Stimulated activated CD4-positive, alpha-beta T cell treated with anti-CD3 and anti-CD28 coated beads, Interleukin-2, amount 100 ng/mL, for 48 hours (primary cell): ENCODE measurements at places on chromosomes 16 and 17.

DNA sequence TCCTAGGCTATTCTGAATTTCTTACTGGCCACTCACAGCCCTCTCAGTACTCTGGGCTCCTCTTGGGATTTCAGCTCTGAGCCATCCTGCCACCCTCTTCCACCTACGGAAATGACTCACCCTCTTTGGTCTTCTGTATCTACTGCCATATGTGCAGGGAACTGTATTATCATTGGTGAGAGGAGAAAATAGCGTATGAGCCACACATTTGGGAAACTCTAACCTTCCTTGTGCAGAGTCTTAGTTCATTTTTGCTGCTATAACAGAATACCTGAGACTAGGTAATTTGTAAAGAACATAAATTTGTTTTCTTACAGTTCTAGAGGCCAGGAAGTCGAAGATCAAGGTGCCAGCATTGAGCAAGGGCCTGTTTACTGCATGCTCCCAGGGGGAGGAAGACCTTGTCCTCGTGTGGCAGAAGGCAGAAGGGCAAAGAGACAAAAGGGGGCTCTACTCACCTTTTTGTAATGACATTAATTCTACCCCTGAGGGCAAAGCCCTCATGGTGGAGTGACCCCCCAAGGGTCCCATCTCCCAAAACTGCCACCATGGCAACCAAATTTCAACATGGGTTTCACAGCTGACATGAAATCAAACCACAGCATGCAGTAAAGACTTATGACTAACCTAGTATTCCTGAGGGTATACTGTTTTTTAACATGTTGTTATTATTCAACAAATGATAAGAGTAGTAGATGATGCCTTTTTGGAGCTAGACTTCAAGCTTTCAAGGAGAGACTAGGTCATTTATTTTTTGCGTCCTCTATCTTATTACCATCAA is 191.8 kb downstream of the PRKCA start:
- no peak for DNase-seq

DNA sequence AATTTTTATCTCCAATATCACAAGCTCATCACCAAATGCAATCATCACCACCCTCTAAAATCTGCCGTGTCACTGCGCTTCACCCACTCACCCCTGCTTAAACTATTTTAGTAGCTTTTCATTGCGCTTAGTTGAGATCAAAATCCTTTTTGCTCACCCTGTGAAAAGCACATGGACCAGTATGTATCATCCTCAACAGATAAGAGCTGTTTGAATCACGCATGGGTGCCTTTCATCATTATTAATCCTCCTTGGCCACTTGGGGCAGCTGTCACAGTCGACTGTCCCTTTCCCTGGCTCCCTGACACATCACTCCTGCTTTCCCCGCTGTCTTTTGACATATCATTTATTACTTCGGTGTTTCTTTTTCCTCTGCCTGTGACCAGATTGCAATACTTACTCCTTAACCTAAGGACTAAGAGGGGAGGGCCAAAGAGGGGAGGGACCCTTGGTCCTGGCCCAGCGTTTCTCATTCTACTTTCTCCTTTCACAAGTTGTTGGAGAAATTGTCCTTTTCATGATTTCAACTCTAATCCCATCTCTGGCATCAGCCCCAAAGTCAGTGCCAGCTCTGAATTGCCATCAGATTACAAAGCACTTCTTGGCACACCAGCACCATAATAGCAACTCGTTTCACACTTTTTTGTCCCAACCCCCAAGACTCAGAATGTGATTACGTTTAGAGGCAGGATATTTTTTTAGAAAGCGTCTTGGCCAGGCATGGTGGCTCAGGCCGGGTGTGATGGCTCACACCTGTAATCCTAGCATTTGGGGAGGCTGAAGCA is 8.6 kb upstream of the KDM6B start:
- no peak for DNase-seq

GRCh38 chr16:10859658-10860057 is 17.3 kb upstream of the CIITA start:
- no peak for DNase-seq

GRCh38 chr16:9840761-9841665 is 341.2 kb downstream of the GRIN2A start:
- no peak for DNase-seq

GRCh38 chr16:4795181-4795827 is at the start of gene SMIM22:
Gene SMIM22 (plus strand): TSS chr16:4795369. CDS start chr16:4795735, 366 bp downstream.
- DNase-seq, result no peak

DNA sequence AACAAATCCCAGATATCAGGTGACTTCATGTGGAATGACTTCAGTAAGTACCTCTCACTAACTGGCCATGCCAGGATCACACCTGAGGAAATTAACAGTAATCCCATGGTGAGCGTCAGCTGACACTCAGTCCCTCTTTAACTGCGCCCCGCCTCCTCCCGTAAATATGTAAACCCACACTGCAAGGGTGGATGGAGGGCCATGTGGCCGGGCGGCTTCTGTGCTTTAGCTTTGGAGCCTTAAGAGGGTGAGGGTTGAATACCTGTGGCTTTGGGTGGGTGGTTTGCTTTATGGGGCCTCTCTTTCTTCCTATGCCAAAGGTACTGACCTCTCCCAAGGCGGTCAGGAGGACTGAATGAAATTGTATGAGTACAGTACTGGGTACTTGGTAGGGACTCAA is 141.7 kb downstream of the MRM1 start:
- no peak for DNase-seq

DNA sequence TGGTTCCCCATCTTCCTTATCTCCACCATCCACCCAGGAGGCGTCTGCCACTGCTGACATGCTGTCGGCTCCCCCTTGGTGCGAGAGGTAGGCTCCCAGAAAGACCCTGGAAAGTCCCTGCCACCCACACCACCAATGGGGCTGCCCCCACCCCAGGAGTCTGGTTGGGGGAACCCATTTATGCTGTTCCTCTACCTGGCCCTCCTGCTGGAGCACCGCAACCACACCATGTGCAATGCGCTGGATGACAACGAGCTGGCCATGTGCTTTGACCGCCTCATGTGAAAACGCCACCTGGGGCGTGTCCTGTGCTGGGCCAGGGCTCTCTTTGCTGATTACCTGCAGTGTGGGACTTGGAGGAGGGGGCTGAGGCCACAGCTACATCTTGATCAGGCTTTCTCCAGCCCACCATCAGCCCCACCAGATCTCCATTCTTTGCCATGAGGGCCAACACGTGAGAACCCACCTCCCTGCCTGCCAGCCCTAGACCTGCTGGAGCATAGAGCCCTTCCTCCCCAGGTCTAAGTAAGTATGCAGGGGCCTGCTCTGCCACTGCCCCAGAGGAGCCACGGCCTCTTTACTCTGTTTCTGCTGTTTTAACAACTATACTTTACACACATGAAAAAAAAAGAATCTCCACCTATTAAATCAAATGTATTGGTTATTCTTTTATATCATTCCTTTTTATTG is 7.9 kb upstream of the ALDH3A1 start:
- DNase-seq, result no peak

DNA sequence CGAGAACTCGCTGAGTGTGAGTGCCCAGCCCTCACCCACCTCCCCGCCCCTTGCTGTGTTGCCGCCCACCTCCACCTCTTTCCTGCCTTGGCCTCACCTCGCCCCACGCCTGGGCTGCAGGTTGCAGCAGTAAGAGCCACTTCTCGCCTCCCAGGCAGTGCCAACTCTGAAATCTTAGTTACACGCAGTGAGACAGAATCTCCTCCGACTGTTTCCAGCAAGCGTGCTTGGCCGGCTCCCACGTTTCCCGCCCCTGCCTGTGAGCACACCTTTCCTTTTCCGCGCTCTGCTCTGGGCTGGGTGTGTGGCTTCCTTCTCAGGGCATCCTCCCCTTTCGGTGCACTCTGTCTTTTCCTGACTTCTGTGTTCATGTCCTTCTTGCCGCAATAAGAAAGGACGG is 5.7 kb downstream of the ENGASE start:
- no peak for DNase-seq

GRCh38 chr17:44005527-44006271 is 1.3 kb downstream of the NAGS start:
- peak; percentile 23 for DNase-seq

DNA sequence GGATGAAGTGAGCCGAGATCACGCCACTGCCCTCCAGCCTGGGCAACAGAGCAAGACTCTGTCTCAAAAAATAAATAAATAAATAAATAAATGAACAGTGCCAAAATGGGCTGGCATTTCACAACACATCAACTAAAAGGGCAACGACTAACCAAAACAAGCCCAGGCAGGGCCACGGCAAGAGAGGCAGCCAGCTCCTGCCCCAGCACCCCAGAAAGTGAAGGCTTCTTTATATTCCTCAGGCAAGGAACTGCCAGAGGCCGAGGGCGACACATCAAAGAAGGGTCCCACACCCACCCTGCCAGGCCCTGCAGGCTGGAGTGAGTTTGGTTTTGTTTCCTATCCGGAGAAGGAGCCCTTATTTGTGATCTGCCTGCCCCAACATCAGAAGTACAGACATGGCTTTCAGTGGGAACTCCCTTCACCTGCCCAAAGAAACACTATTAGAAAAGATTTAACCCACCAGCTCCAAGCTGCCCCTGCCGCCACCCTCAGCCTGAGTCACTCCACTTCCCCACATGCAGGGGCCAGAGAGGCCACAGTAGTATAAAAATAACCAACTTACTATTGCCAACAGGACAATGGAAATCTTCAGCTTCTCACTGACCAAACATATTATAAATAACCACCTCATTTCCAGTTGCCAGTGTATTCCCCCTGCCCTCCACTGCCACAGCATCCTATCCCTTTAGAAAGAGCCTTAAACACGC is 8.0 kb downstream of the FBXO31 start:
- no peak for DNase-seq

DNA sequence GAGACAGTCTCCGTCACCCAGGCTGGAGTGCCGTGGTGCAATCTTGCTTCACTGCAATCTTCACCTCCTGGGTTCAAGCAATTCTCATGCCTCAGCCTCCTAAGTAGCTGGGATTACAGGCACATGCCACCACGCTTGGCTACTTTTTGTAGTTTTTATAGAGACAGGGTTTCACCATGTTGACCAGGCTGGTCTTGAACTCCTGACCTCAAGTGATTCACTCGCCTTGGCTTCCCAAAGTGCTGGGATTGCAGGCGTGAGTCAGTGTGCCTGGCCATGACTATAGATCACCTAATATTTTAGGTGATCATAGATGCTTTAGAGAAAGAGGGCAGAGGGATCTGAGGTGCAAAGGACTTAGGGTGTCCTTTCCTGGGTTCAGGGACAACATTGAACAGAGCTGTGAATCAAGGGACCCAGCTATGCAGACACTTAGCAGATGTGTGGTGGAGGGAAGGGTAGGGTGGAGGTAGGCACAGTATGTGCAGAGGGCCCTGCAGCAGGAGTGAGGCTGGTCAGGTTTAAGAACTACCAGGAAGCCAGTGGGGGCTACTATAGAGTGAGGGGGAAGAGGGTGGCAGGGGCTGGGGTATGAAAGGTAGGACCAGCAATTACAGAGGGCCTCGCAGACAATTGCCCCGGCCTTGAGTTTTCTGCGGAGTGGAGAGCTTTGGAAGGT is 116.5 kb downstream of the CMIP start:
- DNase-seq, result no peak

GRCh38 chr16:66947302-66948065 is 12.2 kb downstream of the CES2 start:
- peak; percentile 86 for DNase-seq

GRCh38 chr16:69438465-69438864 is 14.0 kb downstream of the CYB5B start:
- no peak for DNase-seq

GRCh38 chr17:38720941-38721340 is 9.2 kb upstream of the CISD3 start:
- no peak for DNase-seq

GRCh38 chr16:51630076-51630475 is 479.0 kb upstream of the SALL1 start:
- DNase-seq, result no peak

- no peak for DNase-seq
Observed at GRCh38 chr16:4241258-4241927, 487 bp downstream of the SRL start.

GRCh38 chr16:2230376-2230775 is 5.9 kb upstream of the DNASE1L2 start:
- DNase-seq, result no peak

- no peak for DNase-seq
Observed at GRCh38 chr17:79028496-79029326, 4.7 kb downstream of the C1QTNF1 start.

- no peak for DNase-seq
Observed at GRCh38 chr17:17172990-17173389, 33.1 kb downstream of the PLD6 start.

DNA sequence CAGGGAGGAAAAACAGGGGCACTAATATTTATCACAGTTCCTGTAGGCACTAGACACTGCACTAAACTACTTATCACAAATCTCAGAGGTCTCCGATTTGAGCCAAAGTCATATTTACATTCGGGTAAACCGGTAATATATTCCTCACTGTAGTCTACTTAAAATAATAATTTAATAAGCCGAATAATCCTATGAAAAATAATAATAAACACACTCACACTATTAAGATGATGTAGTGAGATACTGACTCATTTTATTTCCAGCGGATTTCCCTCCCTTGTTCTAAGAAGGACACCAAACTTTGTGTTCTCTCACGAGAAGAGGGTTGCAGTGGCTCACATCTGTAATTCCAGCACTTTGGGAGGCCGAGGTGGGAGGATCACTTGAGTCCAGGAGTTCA is 36.6 kb upstream of the TNRC6A start:
- DNase-seq, result no peak

- no peak for DNase-seq
Observed at GRCh38 chr17:9232591-9233270, 211.4 kb downstream of the NTN1 start.

- DNase-seq, result no peak
Observed at GRCh38 chr17:10394201-10394887, 21.5 kb upstream of the MYH13 start.

GRCh38 chr17:77111934-77112296 is 28.9 kb upstream of the SEC14L1 start:
- no peak for DNase-seq

GRCh38 chr17:14405189-14405588 is 104.3 kb downstream of the HS3ST3B1 start:
- no peak for DNase-seq

GRCh38 chr17:40284085-40284713 is 3.5 kb upstream of the CDC6 start:
- DNase-seq, result no peak

- no peak for DNase-seq
Observed at GRCh38 chr16:1157639-1158455, 4.9 kb downstream of the CACNA1H start.

GRCh38 chr17:17445925-17446665 is 30.7 kb upstream of the MED9 start:
- no peak for DNase-seq

DNA sequence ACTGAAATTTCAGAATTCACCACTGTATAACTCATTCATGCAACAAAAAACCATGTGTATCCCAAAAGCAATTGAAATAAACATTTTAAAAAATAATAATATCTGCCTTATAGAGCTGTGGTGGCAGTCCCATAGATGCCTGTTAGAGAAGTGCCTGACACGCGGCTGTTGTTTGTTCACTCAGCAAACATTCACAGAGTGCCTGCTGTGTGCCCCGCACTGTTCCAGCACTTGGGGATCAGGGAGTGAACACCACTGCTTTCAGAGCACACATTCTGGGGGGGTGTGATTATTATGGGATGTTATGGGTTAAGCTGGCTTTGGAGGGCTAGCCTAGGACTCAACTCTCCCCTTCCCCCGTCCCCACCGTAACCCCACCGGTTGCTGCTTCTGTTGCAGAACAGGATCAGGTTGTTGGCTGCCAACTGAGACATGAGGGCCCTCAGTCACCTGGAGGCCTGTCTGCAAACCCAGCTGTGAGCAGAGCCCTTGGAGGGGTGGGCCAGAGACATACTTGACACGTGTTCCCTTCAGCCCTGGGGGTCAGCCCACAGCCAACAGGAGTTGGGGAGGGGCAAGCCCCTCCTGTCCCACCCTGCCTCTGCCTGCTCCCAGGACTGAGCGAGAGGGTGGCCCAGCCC is 103.3 kb upstream of the CIBAR2 start:
- no peak for DNase-seq
